ENCODE measurements at places on chromosomes 7 and 10. TPM values are rescaled to one million over a fixed set of nuclear protein-coding genes. Genes with fewer than 3 reads are reported as not detected.
A peak's percentile ranks its signal among the peaks of the same experiment; 100 is the strongest.

DNA sequence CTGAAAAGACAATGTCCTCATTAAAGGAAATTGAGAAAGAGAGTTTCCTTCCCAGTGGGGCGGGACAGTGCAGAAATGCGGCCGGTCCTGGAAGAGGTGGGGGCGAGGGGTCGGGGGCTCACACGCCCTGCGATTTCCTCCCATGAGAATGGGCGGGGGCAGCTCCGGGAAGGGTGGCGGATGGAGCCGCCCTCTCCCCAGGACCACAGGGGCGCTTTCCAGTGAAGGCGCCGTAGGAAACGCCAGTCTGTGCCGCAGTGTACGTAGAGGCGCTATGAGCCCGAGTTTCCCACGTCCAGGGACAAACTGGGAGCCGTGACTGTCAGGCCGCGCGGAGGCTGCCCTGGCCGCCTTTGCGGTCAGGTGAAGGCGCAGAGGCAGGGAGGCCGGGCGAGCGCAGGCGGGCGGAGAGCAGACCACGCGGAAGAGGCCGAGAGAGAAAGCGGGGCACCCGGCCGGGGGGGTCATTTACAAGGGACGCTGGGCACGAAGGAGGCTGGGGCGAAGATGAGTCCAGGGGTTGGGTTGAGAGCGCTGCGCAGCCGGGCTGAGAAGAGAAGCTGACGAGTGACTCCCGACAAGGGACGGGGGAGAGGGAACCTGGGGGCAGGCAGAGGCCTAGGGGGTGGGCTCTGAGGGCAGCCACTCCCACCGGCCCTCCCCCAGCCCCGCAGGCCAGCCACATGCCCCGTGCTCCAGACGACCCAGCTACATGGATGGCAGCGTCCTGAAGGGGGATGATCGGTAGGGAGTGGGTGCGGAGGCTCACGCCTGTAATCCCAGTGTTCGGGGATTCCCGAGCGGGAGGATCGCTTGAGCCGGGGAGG lies 45.0 kb downstream of the ALOX5 start:
- peak; percentile 91 for DNase-seq

STOX1 gene
- total RNA-seq: 4.1 TPM

GRCh38 chr7:48875045-48875916 lies 49.1 kb upstream of the CDC14C start:
- DNase-seq: no peak

GRCh38 chr7:27112361-27112760 lies 9.9 kb upstream of the HOXA2 start:
- no peak for DNase-seq

- DNase-seq: no peak
Measured at GRCh38 chr7:70415179-70415972, 716.6 kb upstream of the GALNT17 start.

NEUROD6 gene
- not detected for total RNA-seq

DNA sequence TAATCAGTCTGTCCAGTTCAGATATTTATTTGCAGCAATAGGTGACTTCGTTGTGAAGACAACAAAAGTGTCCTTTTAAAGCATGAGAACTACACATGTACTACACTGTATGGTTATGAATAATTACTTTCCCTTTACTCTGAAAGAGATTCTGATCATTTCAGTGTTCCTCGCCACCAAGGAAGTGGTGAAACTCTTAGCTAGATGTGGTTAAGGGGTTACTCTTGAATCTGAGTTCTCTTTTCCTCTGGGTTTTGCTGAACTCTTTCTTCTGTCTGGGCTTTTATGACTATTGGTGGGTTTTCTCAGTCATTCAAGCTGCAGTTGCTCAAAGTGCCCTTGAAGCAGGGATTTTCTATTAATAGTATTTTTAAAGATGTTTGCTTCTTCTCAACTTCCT lies 127.9 kb upstream of the SEM1 start:
- DNase-seq: no peak

DNA sequence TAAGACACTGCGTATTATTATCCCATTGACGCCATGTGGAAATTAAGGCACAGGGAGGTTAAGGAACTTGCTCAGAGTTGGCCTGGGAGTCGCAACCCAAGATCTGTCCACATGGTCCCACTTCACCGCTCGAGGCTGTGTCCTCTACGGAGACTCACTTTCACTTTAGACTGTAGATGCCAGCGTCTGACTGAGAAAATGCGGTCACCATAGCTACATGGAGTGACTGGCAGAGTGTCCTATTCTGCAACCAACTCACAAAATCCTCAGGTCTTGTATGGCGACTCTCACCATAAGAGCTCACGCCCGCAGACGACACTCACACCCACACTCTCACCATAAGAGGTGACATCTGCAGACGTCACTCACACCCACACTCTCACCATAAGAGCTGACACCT lies 257.9 kb downstream of the PTPRN2 start:
- no peak for DNase-seq

GHRHR gene
- total RNA-seq: 0.67 TPM

DNA sequence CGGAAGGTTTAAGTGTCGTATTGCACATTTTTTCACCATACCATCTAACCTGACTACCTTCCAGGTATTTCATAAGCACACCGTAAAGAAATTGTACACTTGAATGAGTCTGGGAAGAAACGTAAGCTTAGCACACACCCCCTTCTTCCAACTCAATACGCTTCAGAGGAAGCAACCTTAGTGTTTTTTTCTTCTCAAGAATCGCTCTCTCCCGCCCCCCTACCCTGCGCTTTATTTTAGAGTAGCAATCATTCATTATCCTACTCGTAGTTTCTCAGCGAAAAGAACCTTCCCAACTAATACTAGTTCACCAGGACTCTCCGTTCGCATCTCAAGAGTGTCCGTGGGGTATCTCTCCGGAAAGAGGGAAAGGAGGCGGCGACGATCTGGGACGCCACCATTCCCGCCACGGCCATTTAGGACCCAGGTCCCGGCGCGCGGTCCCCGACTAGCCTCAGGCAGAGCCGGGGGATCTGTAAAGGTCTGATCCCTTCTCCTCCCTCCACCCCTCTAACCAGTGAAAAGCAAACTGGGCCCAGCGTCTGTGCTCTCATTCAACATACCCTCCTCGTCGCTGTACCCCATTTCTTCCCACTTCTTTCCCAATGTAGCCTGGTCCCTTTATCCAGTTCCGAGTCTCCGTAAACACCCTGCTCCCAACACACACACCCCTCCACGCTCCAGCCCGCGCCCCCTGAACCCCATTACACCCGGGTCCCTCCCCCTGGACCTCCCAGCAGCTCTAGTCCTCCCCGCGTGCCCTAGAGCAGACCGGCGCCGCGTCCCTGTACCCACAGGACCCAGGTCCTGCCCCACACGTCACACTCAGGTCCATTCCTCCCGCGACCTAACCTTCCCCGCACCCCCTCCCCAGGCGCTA lies 16.0 kb downstream of the MYOZ1 start:
- peak; percentile 91 for DNase-seq

DNA sequence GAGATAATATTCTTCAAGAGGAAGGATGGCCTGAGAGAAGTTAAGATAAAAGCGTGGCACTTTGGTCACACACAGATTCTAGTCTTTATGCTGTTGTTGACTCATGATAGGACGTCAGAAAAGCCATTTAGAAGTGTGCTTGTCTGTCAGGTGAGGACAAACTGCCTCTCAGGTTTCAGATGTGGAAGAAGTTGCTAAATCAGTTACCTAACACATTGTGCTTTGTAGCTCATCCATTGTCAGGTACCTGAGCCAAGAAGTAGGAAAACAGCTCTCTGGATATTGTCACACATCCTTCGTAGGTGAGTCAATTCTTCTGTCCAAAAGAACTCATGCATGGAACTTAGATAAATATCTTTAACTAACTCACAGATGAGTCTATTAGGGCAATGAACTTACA lies 49.5 kb upstream of the PHYHIPL start:
- DNase-seq: no peak

DNA sequence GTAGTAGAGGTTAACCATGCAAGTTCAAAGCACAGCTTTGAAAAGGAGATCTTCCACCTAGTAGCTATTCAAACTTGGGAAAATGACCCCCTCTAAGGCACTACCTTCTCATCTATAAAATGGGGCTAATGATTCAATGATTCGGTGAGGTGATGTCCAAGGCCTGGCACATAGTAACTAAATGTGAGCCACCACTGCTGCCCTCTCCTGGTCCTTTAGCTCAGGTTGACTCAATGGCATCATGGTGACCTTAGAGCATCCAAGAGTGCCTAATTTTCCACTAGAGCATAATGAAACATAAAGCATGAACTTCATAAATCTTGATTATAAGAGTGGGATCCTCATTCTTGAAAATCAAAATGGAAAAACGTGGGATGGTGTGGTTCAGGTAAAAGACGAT lies 16.3 kb upstream of the PLCE1 start:
- no peak for DNase-seq

- no peak for DNase-seq
Measured at GRCh38 chr7:88399696-88400240, 93.1 kb upstream of the STEAP4 start.

- peak; percentile 91 for DNase-seq
Measured at GRCh38 chr10:89644691-89644966, 413 bp downstream of the PANK1 start.

DNA sequence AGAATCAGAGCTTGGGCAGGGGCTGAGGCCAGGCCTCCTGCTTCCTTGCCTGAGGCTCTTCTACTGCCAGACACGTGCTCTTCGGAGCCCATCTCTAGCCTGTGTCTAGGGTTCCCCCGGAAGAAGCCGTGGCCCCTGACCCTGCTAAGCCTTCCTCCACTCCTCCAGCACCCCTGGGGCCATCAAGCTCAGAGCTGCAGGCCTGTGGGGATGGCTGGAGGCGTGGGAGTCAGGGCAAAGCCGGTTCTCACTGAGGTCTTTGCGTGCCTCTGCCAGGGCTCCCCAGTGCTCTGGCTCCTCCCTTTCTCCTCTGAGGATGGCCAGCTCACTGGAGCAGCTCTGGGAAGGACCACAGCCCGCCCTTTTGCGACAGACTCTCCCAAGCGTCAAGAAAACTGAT lies 34.4 kb downstream of the GHRHR start:
- DNase-seq: no peak

- peak; percentile 76 for DNase-seq
Measured at GRCh38 chr7:149728491-149729375, 44.7 kb downstream of the ZNF467 start.

GRCh38 chr7:134825666-134826065 lies 46.2 kb downstream of the CALD1 start:
- no peak for DNase-seq

KCP gene
- 0.15 TPM for total RNA-seq

DNA sequence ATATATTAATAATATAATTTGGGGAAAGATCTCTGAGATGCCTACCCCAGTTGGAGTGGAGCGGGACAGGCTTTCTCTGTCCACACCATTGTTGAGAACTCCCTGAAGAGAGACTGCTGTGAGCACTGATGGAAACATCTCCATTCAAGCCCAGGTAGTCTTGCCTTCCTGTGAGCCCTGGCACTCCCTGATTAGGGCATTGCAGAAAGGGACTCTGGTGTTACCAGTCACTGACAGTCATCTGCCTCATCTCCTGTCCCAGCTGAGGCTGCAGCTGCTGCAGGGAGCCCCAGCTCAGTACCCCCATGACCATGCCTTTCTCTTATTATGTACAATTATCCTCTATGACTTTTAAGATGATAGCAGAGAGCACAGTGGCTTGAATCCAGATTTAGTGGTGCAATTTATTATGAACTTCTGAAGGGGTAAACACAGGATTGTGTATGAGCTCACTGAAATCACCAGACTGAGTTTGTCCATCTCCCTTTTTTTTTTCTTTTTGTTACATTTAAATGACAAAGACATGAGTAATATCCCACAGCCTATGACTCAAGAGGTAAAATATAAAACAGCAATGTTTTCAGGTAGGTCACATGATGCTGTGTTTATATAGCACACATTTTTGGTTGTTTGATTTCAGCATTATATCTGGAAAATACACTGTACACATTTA lies 236.9 kb downstream of the SLC25A13 start:
- no peak for DNase-seq

ANKRD61 gene
- not detected for total RNA-seq

GRCh38 chr10:119449760-119450461 lies 92.6 kb downstream of the RGS10 start:
- no peak for DNase-seq

- DNase-seq: peak; percentile 39
Measured at GRCh38 chr10:132142396-132143161, 44.2 kb upstream of the DPYSL4 start.

- DNase-seq: peak; percentile 24
Measured at GRCh38 chr10:132667342-132668047, 118.5 kb downstream of the NKX6-2 start.

RBAK gene
- 9.0 TPM for total RNA-seq

GRCh38 chr10:45599021-45599603 lies 73.5 kb downstream of the ZFAND4 start:
- no peak for DNase-seq

TAS2R41 gene
- total RNA-seq: 0.46 TPM

UTF1 gene
- not detected for total RNA-seq

CALHM3 gene
- total RNA-seq: 0.30 TPM

BMPR1A gene
- 37.1 TPM for total RNA-seq

ZNF425 gene
- 1.7 TPM for total RNA-seq

GRCh38 chr7:24896031-24896501 lies 83.9 kb downstream of the OSBPL3 start:
- no peak for DNase-seq

GRCh38 chr10:72889391-72889831 lies 4.1 kb upstream of the OIT3 start:
- DNase-seq: no peak

CRHR2 gene
- total RNA-seq: not detected

DNA sequence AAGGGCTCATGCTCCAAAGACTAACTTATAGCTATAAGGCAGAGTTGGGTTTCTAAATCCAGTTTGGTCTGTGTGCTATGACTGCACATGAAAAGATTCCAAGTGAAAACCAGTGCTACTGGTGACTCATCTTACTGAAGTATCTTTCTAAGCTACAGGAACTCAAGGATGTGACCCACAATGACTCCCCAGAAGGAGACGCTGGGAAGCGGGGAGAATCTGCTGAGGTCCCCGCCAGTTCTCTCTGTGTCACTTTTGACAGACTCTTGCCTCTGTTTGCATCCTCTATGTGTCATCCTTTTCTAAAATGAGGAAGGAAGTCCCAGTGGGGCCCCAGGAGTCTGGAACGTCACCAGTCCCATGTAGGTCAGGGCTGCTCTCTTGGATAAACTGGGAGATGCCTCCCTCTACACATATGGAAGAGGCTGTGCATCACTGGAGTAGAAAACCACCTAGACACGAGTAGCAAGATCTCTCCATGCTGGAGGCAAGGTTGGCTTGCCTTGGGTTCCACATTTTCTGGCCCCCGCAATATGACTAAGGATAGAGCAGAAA lies 28.8 kb upstream of the GPR26 start:
- DNase-seq: no peak

- no peak for DNase-seq
Measured at GRCh38 chr7:126163647-126164046, 1089.1 kb downstream of the GRM8 start.

- DNase-seq: no peak
Measured at GRCh38 chr10:129222436-129222835, 244.6 kb upstream of the MGMT start.

Measured in upper lobe of left lung (tissue), 6 donors.